ENCODE measurements at places on chromosomes 13 and 19.

- no peak for DNase-seq
Observed at GRCh38 chr13:65555962-65556361, 1674.2 kb downstream of the PCDH9 start.

DNA sequence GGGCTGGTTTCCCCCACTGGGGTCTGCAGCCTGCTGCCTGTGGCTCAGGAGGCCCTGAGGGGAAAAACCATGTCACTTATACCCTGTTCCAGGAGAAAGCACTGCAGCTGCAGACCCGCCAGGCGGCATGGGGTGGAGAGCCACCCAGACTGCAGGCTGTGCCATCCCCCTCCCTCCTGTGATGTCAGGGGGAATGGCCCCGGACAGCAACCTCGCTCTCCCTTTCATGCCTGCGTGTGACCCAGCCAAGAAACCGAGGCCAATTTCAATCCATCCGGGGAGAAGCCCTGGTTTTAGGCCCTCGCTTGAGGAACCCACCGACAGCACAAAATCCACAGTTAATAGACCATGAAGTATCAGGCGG lies 37.2 kb upstream of the MATK start:
- no peak for DNase-seq

- peak; percentile 64 for DNase-seq
Observed at GRCh38 chr13:44273991-44274770, 99.4 kb upstream of the SERP2 start.

DNA sequence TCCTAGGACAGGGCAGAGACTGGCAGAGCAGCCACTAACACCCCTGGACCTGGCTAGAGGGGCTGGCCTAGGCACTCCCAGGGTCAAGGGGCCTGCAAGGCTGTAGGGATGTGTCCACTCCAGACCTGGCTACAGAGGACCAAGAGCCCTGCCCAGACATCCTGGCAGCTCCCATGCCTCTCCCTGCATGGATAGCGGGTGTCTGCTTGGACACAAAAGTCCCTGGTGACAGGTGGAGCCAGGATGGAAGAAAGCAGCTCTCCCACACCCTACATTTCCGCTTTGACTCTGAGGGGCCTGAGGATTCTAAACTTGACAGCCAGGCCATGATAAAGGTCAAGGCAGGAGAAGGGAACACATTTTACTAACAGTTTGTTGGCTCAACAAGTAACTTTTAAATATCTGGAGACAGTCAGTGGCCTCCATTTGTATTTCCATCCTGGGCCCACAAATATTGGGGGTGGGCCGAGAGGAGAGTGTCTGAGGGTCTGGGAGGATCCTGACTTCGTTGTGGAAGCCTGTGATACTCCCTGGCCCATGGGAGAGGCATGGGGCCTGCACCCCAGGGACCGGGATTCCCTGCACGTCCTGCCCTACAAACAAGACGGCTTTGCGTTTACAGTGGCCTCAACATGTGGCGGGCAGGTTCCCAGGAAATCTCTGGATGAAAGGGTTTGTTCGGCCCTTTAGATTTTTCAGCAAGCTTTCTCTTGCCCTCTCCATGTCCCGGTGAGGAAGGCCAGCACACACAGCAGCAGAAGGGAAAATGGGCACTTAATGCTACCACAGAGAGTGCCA lies 19.8 kb upstream of the SLC7A9 start:
- no peak for DNase-seq

All from EL (cell line).